Ascending aorta (tissue), 2 donors: ENCODE measurements at places on chromosomes 1 and 21. TPM values are rescaled to one million over a fixed set of nuclear protein-coding genes. Genes with fewer than 3 reads are reported as not detected.

Gene GBP6
- total RNA-seq: not detected

GRCh38 chr1:172375211-172375631 lies 45.3 kb upstream of the C1orf105 start:
- no peak for DNase-seq

DNA sequence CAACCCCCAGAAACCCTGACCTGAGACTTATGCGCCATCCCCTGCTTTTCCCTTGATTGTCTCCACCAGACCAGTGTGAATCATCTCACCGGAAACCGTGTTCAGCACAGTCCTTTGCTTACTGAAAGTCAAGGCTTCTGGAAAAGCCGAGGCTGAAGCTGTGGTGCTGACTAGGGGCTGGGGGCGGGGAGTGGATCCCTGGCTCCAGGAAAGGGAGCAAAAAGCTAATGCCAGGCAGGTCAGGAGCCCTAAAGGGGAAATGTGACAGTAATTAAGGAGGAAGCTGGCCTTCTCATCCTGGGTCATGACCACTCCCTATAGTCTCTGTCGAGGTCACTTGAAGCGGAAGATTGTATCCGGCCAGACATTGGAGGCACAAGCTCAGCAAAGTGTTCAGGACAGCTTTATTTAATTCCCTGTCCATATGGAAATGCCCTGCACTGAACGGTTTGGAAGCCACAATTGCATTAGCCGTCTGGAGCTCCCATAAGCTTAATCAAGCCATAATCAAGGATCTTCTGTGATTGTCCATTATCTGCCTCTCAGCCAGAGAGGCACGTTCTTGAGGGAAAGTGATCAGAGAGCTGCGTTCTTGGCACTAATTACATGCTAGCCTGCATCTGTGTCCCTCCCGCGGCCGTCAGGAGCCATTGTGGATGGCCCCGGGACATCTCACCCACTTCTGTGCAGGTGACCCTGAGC lies 403.6 kb downstream of the RRAGC start:
- DNase-seq: no peak

GRCh38 chr1:230696722-230697437 lies 17.0 kb downstream of the AGT start:
- no peak for DNase-seq

- no peak for DNase-seq
Measured at GRCh38 chr1:30807318-30808066, 49.9 kb upstream of the LAPTM5 start.

Gene FAM72B
- total RNA-seq: not detected

Gene PSMG1
- 25.4 TPM for total RNA-seq

Gene LRRC7
- not detected for total RNA-seq

- no peak for DNase-seq
Measured at GRCh38 chr21:41295721-41296254, 20.8 kb upstream of the FAM3B start.

DNA sequence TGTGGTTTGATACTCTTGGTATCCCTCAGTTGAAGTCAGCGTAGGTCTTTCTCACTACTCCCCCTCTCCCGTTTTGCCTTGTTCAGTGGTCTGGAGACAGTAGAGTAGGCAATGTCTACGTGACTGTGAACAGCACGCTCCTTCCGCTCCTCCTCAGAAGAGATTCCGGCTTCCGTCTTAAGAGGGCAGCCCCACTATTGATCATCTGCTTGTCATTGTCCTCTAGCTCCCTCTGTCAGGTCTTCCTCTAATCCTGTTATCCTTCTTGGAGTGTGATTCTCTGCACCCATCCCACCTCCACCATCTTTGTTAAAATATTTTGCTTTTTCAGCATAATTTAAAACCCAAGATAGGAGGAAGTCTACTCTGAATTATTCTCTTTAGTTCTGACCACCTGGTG lies 129.9 kb upstream of the KCNK2 start:
- no peak for DNase-seq

DNA sequence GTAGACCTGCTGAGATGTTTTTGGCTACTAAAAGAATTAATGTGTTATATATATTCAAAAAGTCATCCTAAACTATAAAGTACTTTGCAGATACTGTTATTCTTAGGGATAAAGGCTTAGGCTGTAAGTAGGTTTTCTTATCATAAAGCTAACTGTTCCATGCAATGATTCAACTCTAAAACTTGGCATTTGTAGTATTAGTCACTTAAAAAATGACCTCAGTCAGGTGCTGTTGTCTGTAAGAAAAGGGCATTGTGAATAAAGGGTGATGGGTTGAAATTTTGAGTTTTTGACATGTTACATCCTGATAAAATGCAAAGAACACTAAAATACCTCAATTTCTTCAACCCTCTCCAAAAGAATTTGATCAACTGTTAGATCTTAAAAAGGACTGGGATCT lies 32.9 kb downstream of the ADCY10 start:
- no peak for DNase-seq

GRCh38 chr1:202145068-202145743 lies 669 bp upstream of the ARL8A start:
- DNase-seq: no peak

- DNase-seq: no peak
Measured at GRCh38 chr1:151570819-151571218, 30.7 kb downstream of the TUFT1 start.

DNA sequence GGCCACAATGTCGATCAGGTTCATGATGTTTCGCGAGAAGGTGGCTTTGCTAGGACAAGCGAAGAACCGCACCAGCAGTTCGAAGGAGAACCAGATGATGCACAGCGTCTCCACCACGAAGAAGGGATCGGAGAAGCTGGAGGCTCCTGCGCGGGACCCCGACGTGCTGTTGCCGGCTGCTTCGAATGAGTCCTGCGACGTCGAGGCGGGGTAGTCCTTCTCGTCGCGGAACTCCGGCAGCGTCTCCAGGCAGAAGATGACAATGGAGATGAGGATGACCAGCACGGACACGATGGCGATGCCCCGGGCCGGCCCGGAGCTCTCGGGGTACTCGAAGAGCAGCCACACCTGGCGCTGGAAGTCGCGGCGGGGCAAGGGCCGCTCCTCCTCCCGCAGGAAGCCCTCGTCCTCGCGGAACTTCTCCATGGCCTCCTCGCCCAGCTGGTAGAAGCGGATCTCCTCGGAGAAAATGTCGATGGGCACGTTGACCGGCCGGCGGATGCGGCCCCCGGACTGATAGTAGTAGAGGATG lies 869 bp downstream of the KCNA3 start:
- DNase-seq: no peak

Gene PLK3
- 107 TPM for total RNA-seq

DNA sequence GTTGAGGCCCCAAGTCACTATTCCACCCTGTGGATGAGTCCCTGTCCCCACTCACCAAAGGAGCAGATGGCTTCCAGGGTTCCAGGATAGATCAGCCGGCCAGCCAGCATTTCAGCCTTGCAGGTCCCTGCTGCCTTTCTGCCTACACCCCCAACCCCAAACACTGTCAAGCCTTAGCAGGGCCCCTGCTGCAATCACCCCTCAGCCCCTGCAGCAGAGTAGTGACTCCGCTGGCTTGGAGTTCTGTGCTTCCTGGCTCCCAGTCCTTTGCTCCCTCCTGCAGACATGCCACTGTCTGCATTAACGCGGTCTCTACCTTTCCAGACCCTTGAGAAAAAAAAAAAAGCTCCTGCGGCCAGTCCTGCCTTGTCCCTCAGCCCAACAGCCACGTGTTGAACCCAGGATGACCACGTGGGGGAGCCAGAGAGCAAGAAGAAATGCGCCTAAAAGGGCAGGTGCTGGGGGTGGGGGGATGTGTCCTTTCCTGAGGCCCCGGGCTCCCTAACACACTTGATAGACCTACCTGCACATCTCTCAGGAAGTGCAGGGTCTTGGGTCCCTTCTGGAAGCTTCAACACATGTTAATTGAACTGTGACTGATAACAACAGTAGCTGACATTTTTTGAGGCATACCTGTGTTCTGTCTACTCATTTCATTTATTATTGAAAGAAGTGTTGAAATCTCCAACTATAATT lies 37.4 kb downstream of the RASSF5 start:
- DNase-seq: no peak

Gene HUNK
- total RNA-seq: 0.64 TPM

GRCh38 chr1:163670989-163671757 lies 349.4 kb downstream of the NUF2 start:
- no peak for DNase-seq

GRCh38 chr1:96746440-96747420 lies 25.1 kb downstream of the PTBP2 start:
- DNase-seq: no peak

GRCh38 chr1:174040387-174040786 lies 18.2 kb upstream of the RC3H1 start:
- no peak for DNase-seq

Gene AJAP1
- total RNA-seq: 6.9 TPM

DNA sequence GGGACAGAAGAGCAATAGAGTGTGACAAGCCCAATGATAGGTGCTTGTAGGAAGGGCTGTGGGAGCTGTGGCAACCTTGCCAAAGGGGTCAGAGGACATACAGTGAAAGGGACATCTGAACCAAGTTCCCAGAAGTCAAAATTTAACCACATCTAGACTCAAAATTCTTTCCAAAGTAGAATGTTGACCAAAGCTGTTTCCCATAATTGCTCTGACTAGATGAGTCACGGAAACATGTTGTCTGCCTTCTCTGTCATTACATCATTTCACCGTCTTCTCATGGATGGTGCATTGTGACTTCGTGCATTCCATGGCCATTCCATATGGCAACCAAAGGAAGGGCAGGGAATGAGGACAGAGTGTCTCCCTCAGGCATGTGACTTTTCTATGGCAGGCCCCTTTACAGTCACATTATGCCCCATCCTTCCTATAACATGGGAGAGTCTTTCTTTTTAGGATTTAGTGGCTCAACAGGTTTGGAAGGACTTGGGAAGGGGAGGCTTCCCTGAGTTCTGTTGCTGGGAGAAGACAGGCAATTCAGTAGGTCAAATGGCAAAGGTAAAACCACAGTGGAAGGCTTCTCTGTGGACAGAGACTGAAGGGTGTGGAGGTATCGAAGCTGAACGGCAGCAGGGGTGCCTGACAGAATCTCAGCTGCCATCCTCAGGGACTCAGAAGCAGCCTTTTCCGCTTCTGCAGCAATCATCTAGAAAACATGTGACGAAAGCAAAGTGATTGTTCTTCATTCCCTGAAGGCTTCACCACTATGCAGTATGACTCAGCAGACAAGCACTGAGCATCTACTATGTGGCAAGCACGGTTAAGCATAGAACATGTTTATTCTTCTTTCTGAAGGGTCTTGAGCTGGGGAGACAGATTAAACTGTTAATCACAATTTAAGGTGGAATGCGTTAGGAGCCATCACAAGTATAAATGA lies 24.7 kb downstream of the NPHS2 start:
- DNase-seq: no peak

GRCh38 chr1:116375887-116376728 lies 3.1 kb downstream of the ATP1A1 start:
- DNase-seq: peak; percentile 66

Gene LRRIQ3
- total RNA-seq: not detected

GRCh38 chr21:25457411-25457810 lies 149.9 kb downstream of the MRPL39 start:
- no peak for DNase-seq

Gene HSD3B1
- total RNA-seq: not detected
